SK-N-MC (cell line): ENCODE measurements at places on chromosomes 4 and X.

- DNase-seq = no peak
Observed at GRCh38 chr4:6909970-6910339, 329 bp downstream of the TBC1D14 start.

GRCh38 chr4:109873791-109874514 lies 26.0 kb downstream of the LRIT3 start:
- no peak for DNase-seq

DNA sequence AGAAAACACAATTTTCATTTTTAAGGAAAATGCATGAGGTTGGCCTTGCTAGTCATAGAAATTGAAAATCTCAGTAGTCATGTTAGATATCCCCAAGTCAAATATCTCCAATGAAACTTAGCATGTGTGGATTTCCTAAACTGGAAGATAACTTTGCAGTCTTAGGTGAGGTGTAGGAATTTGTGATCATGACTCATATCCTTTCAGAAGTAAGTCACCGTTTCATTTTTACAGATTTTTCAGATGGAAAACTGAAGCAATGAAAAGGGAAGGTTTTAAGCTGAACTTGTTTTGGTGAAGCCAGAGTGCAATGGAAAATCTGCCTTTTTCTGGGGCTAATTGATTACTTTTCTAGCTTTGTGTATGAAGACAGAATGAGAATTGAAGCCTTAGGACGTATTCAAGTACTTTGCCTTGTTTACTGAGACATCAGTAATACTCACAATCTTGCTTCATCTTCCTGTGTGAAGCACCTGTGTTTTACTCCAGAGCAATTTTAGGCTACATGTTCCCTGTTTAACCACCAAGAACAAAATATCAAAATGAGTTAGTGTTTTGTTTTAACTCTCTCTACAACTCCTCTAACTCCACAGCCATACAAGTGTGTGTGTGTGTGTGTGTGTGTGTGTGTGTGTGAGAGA lies 1662.8 kb upstream of the ADGRL3 start:
- DNase-seq = no peak

- DNase-seq = no peak
Observed at GRCh38 chrX:21798677-21799219, 40.7 kb upstream of the MBTPS2 start.

DNA sequence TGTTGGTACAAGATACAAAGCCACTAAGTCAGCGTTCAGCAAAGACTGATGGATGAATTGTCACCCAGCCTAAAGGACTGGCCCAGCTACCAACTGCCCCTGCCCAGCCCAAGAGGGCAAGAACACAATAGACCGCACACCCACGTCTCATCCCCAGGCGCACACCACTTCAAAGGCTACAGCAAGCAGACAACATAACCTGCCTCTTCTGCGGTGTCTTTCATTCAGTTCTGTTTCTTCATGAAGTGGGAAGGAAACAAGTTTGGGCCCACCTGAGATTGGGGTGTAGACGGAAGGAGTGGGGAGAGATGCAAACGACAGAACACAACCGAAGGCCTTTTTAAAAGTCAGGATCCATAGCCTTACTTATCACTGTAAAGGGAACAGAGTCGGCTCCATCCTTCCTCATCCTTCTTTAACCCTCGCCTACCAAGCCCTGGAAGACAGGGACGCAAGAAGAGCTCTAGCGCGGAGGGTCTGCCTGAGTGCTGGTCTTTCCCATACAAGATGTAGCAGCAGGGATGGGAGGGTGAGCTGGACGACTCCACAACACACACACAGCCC lies 691 bp downstream of the SCARB2 start:
- no peak for DNase-seq

DNA sequence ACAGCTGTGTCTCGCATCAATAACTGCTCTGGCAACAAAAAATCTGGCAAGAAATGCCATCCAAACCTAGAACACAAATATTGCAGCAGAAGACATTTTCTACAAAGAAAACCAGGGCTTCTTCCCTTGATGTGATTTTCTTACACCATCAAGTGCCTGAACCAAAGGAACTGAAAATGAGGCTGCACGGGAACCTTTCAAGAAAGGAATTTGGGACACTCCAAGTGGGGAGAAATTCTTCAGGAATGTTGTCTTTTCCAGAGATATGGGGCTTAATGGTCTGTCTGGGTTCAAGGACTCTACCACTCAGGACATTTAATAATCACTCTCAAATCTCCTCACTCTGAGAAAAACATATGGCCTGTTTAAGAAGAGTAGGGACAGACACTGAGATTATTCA lies 57.6 kb downstream of the PRDM5 start:
- DNase-seq = no peak

DNA sequence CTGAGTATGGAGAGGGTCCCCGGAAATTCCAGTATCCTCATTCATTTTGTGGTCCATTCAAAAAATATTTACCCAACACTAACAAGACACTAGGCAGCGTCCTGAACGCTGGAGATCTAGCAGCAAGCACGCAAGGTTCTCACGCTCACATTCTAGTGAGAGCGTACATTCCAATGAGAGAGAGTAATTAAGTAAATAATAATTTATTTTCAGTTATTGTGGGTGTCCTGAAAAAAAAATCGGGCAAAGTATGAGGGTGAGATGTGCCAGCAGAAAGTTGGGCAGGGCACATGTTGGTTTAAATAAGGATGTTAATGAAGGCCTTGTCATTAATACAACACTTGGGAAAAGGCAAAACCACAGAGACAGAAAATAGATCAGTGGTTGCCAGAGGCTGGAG lies 4.0 kb upstream of the TMEM156 start:
- no peak for DNase-seq

GRCh38 chr4:103422467-103423219 lies 224.5 kb upstream of the CENPE start:
- no peak for DNase-seq

DNA sequence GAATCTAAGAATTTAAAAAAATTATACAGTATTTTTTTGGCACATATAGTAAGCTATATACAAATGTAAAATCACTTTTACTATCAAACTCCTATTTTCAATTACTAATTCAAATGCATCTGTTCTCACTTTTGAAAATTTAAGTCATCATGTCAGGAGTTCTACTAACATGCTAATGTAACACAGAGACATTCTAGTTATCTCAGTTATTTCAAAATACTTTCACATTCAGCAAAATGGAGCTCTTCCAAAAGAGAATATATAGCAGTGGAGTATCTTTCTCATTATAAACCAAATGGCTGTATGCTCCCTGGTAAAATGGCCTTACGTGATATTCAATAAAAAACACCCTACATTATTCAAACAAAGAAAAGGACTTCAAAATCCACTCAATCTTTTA lies 42.3 kb downstream of the RFC1 start:
- DNase-seq = no peak

- DNase-seq = no peak
Observed at GRCh38 chrX:39360101-39360500, 558.8 kb downstream of the MID1IP1 start.

- DNase-seq = no peak
Observed at GRCh38 chr4:27248829-27249228, 388.2 kb downstream of the STIM2 start.

DNA sequence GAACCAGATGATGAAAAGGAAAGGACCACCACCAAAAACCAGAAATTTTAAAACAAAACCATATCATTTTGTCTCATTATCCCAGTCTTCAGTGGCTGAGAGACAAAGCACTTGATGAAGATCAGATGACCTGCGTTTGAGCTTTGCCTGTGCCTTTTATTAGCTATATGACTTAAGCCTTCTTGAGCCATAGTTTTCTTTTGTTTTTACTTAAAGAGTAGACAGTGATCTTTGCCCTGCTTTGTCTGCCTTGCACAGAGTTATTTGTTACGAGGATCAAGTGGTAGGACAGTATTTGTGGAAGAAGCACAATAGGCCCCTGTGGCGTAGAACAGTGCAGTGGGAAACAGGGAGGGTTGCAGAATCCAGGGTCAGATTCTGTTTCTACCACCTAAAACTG lies 89.9 kb downstream of the SLC10A6 start:
- no peak for DNase-seq

DNA sequence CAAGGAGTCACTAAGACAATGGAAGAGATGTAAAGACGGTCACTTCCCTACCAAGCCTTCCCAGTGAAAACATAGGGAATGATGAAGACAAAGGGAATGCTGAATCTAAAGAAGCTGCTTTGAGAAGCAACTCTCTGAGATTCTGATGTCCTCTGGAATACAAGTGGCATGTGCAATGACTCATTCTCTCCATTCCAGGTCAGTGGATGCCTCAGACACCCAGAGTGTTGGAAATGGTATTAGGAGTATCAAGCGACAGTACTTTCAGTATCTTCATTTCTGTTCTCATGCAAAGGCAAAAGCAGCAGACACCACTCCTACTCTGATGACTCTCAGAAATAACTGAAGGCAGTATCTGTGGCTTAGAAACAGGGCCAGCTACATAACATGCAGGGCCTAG lies 102.6 kb downstream of the FSTL5 start:
- DNase-seq = no peak

GRCh38 chr4:3407930-3408792 lies 33.6 kb upstream of the HGFAC start:
- DNase-seq = no peak

- DNase-seq = no peak
Observed at GRCh38 chr4:2304877-2305561, 43.1 kb upstream of the MXD4 start.

DNA sequence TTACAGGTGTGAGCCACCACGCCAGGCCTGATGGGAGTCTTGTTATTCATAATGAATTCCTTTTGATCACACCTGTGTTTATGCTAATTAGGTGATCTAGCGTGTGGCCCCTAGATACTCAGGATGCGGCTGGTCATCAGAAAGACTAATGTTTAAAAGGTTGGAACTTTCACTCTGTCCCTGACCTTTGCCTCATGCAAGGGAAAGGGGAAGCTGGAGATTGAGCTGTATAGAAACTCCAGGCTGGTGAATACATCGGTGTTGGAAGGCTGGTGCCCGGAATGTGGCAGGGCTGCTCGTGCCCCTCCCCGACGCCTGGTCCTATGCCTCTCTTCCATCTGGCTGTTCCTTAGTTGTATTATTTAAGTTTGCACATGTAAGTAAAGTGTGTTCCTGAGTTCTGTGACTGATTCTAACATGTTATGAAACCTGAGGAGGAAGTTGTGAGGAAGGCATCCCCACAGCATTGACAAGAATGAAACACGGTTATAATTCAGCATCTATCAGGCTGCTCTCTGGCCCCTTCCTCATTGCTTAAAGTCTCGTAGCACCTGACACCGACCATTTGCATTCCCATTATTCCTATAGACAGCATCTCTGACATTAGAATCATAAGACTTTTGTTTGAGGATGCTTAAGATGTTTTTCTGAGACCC lies 28.9 kb downstream of the CASP3 start:
- DNase-seq = no peak

DNA sequence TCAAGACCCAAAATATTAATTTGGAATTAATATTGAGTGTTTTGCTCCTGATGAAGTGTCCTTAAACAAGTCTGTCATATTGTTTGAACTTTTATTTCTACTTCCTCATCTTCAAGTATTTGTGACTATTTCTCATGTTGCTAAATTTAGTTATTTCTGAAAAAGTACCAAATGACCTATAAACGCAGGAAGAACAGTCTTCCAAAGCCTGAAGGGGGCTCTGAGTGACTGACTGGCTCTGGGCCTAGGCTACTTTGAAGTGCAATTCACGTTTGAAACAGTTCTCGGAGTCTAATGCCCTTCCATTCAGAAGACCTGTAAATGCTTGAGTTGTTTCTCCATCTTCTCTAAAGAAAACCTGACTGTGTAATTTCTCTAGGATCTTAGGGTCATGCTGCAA lies 26.5 kb downstream of the GALNT7 start:
- no peak for DNase-seq

GRCh38 chr4:70559924-70560323 lies 32.1 kb upstream of the AMBN start:
- DNase-seq = no peak

- DNase-seq = no peak
Observed at GRCh38 chrX:357693-358471, 28.8 kb downstream of the PPP2R3B start.

- DNase-seq = no peak
Observed at GRCh38 chrX:110086162-110086915, 83.4 kb downstream of the TMEM164 start.

DNA sequence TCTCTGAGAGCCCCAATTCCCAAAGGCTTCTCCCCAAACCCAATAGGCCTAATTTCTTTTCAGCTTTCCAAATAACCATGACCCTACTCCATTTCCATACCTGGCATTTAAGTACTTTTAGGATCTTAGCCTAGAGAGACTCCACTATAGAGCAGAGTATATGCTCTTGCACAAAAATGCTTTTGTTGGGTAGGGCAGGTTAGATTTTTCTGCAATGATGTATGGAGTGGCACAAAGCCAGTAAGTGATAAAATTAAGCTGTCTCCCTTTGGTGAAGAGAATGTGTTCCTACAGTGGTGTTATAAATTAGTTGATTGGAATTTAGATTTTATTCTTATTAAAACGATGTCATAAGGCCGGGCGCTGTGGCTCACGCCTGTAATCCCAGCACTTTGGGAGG lies 124.9 kb downstream of the INPP4B start:
- no peak for DNase-seq

- no peak for DNase-seq
Observed at GRCh38 chr4:163744861-163745260, 250.4 kb downstream of the TMA16 start.

DNA sequence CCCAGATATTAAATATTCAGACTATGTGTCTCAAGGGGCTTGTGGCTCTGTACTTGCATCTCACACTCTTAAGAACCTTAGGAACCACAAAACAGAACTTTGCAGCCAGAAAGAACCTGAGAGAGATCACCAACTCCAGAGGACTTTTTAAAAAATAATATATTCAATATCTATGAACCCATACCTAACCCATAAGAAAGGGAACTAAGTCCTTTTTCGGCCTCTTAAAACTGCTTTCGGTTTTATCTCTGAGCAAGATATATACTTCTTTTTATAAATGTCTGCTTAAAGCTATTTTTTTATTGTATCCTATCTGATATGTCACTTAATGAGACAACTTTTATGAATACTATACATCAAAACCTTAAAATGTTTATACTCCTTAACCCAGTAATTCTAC lies 10.9 kb downstream of the SMARCA1 start:
- no peak for DNase-seq

DNA sequence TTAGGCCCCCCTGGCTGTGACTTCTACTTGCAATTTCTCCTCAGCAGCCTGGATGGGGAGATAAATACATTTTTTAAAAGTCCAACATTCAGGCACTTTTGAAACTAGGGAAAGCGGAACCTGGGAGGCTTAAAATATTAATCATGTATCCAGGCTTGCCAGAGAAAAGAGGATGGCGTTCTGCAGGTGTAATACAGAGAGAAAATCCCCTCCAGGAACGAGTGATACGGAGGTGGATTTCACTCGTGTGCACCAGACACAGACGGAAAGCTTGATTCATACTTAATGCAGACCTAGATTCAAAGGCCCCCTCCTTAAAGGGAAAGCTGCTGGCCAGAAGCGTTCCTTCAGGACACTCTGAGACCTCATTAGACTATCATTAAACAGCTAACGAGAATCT lies 354.0 kb upstream of the BOD1L1 start:
- DNase-seq = no peak

DNA sequence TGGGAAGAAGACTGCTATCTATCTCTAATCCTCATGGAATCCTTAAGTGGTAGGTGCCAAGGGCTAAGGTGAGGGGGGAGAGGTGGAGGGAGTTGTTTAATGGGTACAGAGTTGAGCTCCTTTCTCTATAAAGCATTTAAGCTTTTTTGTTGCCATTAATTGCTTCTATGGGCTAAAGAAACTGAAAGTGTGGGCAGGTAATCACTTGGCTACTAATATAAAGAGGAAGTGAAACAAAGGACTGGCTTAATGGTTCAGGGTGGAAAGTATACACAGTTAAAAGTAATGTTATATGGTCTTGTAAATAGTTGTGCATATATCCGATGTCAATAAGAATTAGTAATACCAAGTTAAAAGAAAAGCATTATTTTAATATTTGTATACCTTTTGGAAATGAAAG lies 83.9 kb downstream of the POLA1 start:
- DNase-seq = no peak
